Stimulated activated CD8-positive, alpha-beta memory T cell treated with anti-CD3 and anti-CD28 coated beads, Interleukin-4, amount 100 ng/mL, for 1 hour (primary cell): ENCODE measurements at places on chromosomes 11 and 22.

DNA sequence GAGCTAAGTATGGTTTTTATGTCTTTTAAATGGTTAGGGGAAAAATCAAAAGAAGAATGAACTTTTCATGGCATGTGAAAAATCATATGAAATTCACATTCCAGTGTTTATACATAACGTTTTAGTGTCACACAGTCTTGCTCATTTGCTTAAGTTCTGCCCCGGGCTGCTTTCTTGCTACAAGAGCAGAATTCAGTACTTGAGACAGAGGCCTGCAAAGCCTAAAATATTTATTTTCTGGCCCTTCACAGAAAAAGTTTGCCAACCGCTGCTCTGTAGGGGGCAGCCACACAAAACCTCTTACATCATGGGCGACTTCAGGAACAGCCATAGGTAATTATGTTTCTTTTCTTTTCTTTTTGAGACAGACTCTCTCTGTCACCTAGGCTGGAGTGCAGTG, 1.0 kb upstream of the ATG2A start:
- no peak for DNase-seq

- no peak for DNase-seq
Measured at GRCh38 chr11:77851503-77851902, 30.6 kb downstream of the AAMDC start.

DNA sequence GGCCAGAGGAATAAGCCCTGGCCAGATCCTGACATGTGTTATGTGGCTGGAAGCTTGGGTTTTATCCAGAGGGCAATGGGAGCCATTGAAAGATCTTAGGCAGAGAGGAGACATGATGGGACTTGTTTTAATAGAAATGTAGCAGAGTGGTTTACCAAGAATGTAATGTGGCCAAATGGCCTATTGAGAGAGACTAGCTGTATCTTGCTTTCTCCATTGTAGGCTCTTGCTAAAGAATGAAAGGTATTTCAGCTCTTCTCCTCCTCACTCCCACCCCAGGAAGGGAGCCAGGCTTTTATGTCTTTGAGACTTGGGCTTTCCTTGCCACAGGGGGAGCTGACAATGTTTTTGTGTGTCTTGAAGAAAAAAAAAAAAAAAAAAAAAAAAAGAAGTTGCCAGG, 82.3 kb downstream of the TRIM29 start:
- no peak for DNase-seq

DNA sequence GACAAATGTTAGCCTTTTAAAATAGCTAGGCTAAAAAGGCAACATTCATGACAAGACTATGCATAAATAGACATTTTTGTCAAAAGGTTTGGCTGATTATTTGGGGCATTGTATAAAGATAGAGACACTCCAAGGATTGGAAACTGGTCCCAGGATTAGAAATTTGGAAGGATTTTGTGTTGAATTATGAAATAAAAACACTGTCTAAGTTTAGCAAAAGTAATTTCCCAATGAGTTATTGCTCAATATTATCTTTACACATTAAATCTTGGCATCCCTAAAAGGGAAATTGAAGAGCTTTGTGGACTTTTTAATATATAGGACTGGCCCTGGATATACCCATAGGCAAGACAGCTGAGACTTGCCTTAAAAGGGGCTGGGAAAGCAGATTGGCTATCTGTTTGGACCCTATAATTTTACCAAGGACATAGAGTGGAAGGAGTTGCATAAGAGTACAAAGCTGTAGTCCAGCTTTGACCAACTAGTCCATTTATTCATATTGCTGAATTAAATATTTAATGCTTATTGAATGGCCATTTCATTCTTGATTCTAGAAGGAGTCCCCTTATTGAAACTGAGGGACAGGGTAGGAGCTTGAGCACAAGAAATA, 382.7 kb downstream of the METTL15 start:
- DNase-seq, result no peak

DNA sequence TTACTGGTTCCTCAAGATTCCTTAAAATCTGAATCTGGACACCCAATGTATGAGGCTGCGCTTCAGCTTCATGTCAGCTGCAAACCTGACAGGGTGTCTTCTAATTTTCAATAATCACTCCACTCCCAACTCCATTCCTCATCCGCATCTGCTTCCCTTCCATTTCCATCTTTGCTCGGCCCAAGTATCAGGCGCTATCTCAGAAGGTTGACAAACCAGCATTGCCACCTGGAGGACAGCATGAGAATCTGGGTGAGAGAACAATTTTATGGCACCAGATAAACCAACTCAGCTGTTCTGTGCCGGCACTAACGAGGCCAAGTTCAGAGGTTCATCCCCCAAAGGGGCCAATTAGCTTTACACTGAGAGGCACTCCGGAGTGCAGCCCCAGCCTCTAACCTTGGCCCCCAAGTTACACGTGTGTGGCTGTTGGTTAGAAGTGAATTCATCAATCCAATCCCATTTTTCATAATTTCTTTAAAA, 79.1 kb upstream of the LMO2 start:
- DNase-seq, result no peak

- no peak for DNase-seq
Measured at GRCh38 chr22:46909237-46910030, 147.0 kb downstream of the TBC1D22A start.

DNA sequence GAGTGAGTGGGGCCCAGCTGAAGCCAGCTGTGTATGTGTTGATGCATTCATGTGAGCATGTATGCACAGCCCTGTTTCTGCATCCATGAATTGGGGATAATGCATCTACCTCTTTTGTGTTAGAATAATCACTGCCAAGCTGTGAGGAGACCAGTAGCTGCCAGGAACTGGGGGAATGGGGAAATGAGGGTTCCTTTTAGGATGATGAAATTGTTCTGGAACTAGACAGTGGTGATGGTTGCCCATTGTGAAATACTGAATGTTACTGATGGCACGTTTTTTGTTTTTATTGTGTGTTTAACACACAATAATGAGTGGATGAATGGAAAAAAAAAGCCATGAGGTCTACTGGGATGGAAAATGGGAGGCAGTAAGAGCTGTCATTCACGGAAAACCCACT, 45.3 kb upstream of the WNT11 start:
- no peak for DNase-seq

GRCh38 chr11:27263046-27263445, 100.0 kb downstream of the CCDC34 start:
- no peak for DNase-seq

- no peak for DNase-seq
Measured at GRCh38 chr11:121657146-121657545, 204.4 kb upstream of the SORL1-AS1 start.

DNA sequence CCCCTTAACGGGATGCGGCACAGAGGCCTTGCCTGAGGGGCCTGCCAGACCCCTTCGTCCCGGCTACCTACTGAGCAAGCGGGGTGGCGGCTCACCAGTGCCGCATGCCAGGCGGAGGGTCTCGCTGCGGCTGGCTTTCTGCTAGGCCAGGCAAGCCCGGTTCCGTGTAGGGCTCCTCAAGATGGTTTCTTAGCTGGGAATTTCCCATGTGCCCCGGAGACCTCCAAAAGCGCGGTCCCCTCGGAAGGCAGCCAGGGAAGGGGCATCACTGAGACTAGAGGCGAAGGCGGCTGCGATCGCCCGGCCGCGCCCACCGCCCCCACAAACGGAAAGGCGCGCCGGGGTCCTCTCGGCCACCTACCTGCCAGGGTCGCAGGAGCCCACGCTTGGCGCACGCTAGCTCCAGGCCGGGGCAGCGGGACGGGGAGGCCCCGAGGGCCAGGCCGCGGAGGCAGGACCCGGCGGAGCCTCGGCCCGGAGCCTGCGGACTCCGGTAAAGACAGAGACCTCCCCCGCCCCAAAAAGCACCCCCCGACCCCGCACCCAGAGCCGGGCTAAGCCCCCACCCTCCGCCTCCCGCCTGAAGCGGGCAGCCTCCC, 23.8 kb downstream of the MICAL3 start:
- DNase-seq, result no peak

DNA sequence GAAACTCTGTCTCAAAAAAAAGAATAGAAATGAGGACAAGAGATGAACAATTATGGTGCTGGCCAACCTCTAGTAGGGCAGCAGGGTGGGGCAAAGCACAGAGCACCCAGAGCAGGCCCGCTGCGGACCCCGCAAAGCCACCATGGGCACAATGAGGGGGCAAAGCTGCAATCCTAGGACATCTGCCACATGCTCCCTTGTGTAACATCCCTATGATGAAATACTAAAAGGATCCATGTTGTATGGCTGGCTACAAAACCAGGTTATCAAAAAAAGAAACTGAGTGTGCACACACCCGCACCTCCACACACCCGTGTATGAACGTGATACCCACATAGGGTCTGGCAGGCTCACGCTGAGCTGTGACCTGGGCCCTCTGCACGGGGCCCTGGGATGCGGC, 7.4 kb downstream of the ATP5MGL start:
- no peak for DNase-seq

- DNase-seq, result no peak
Measured at GRCh38 chr11:73971175-73971719, 11.4 kb downstream of the UCP2 start.

GRCh38 chr11:69637941-69638871, 2.8 kb upstream of the CCND1 start:
- no peak for DNase-seq

GRCh38 chr11:88555829-88556202, 218.3 kb upstream of the CTSC start:
- DNase-seq, result no peak

GRCh38 chr11:61278001-61278470, 17.1 kb downstream of the VWCE start:
- DNase-seq, result no peak

DNA sequence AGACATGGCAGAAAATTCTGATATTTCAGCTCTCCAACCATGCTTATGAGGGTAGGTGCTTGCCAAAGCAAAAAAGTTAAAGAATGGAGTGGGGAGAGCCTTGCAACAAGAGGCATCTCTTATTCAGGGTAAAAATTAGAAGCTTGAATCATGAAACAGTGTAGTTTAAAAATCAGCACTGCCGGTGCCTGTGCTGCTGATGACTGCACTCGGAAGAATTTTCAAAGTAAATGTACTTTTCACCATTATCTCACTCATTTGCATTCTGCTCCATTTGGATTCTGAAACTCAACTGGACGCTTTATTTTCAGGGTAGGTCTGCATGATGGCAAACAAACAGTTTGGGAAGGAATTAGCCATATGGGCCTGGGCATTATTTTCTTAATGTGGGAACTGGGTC, 126.3 kb downstream of the KIRREL3 start:
- no peak for DNase-seq

- no peak for DNase-seq
Measured at GRCh38 chr22:31155422-31155821, 4.6 kb upstream of the RNF185 start.

GRCh38 chr11:76268498-76268897, 62.2 kb upstream of the WNT11 start:
- no peak for DNase-seq

DNA sequence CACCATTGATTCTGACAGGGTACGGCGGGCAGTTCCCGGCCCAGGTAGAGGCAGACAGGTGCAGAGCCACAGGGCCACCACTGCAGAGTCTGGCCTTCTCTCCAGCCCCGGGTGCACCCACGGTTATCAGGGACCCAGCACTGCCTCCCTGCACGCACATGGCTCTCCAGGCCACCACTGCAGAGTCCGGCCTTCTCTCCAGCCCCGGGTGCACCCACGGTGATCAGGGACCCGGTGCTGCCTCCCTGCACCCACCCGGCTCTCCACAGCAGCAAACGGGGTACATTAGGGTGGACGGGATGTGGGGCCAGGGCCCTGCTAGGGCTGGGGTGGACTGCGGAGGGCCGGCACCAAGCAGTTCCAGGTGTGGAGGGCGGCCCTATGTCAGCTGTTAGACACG, 272.9 kb downstream of the BRD1 start:
- no peak for DNase-seq
